ENCODE measurements at places on chromosomes 13 and 19.

DNA sequence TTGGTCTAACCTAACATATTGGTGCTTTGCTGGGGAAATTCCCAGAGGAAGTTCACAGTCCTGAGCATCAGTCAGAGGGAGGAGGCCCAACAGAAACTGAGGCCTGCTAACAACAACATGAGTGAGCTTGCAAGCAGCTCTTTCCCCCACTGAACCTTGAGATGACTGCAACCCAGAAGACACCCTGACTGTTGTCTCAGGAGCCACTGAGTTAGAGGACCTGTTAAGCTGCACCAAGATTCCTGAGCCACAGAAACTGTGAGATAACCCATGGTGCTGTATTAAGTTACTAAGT lies 193.2 kb upstream of the UBL3 start:
- no peak for DNase-seq

DNA sequence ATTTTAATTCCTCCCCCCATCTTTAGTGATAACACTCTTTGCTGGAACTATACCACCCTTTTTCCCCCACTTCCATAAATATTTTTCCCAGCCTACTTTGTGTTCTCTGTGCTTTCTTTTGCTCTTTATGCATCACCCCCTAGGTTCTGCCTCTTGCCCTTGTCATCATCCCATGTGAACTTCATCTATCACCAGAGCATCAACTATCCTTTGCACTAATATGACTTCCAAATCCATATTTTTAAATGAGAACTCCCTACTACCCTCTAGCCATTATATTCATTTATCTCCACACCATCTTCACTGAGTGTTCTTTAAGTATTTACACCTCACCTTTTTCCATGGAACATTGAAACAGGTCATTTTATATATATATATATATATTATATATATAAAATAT lies 452.7 kb downstream of the FOXO1 start:
- DNase-seq: no peak

DNA sequence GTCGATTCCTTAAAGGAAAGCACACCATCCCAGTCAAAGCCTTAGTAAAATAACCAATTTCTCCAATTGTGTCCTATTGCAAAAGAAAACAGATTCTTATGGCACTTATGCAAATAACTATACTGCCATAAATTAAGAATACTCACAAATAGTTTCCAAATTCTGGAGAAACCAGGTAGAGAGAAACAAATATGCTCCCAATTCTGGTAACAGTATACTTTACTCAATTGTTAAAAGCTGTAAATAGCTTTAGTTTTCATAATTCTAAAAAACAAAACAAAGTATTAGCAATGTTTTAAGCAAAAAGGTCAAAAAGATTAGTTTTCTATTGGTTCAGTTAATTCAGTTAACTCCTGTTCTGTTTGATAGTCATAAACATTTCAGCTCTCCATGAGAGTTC lies 18.2 kb upstream of the UBAC2 start:
- DNase-seq: no peak

- DNase-seq: no peak
Observed at GRCh38 chr19:4980838-4981680, 12.1 kb downstream of the KDM4B start.

GRCh38 chr19:30008169-30008568 lies 66.1 kb downstream of the URI1 start:
- no peak for DNase-seq

GRCh38 chr19:6021878-6022569 lies 44.1 kb upstream of the RANBP3 start:
- DNase-seq: peak; percentile 72

- no peak for DNase-seq
Observed at GRCh38 chr13:104592127-104592526, 1525.9 kb upstream of the SLC10A2 start.

- no peak for DNase-seq
Observed at GRCh38 chr13:100722517-100722916, 47.9 kb upstream of the TMTC4 start.

GRCh38 chr19:31290931-31291590 lies 58.2 kb downstream of the TSHZ3 start:
- DNase-seq: no peak

DNA sequence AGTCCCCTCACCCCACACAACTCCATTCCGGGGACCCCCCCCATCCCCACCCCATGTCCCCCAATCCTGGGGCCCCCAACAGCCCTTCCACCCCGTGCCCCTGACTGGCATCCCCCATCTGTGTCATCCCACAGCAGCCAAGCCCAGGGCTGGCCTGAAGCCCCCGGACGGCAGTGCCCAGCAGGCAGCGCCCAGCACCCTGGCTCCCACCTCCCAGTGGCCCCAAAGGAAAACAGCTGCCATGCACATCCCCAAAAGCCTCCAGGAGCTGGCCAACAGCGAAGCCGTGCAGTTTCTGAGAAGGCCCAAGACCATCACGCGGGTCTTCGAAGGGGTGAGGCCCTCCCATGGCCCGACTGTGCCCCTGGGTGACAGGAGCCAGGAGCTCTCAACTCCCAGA lies 1.4 kb downstream of the SYNGR4 start:
- no peak for DNase-seq

GRCh38 chr13:110700641-110701040 lies 5.3 kb downstream of the CARS2 start:
- no peak for DNase-seq

- DNase-seq: no peak
Observed at GRCh38 chr19:2488405-2488941, 12.5 kb downstream of the GADD45B start.

GRCh38 chr13:23087880-23088279 lies 92.9 kb upstream of the SGCG start:
- DNase-seq: no peak

- no peak for DNase-seq
Observed at GRCh38 chr19:17646441-17646840, 41.7 kb downstream of the UNC13A start.

GRCh38 chr13:100875392-100876043 lies 200.9 kb upstream of the TMTC4 start:
- DNase-seq: no peak

DNA sequence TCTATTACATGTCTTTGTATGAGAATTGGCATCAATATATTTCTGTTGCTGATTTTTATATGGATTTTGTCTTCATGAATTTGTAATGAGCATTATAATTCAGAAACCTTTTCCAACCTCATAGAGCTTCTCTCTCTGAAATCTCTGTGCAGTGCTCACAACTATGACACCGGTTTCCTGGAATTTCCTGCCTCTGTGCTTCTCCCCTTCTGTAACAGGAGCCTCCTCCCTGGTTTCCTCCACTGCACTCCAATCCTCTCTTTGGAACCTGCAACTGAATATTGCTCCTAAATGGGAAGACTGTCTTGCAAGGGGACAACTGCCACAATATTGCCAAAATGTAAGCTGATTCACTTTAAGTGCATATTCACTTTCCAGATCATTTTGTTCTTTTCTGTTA lies 1147.9 kb downstream of the UQCRFS1 start:
- DNase-seq: no peak

DNA sequence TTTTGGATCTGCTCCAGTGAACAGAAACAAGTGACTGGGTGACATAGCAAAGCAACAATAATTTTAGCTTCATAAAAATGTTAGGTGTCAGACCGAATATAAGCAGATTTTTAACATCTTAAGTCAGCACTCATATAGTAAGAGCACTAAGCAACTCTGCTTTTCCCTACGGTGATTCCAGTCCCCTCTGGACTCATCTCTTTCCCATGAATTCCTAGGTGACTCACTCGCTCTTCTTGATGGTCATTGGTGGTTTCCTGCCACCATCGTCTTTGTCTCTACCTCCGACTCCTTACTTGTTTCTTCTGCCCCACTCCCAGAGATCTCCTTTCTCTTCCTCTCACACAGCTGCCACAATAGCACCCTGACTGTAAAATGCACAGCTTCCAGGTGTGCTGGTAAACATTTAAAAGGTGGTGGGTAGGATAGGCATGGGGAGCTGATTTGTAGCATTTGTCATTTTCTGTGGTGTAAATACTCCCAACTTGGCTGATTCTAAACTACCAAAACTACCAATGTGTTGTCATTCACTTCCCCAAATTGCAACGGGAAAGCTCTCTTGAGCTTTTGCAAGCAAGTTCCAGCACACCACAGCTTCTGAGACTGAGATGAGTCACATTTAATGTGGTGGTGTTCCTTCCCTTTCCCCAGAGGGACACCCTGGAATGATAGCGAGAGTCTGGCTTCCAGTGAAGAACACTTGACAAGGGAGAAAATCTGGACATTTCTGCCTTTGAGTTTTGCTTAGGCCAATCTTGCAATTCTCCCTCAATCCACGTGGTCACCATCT lies 42.8 kb upstream of the CLDN10 start:
- DNase-seq: no peak

DNA sequence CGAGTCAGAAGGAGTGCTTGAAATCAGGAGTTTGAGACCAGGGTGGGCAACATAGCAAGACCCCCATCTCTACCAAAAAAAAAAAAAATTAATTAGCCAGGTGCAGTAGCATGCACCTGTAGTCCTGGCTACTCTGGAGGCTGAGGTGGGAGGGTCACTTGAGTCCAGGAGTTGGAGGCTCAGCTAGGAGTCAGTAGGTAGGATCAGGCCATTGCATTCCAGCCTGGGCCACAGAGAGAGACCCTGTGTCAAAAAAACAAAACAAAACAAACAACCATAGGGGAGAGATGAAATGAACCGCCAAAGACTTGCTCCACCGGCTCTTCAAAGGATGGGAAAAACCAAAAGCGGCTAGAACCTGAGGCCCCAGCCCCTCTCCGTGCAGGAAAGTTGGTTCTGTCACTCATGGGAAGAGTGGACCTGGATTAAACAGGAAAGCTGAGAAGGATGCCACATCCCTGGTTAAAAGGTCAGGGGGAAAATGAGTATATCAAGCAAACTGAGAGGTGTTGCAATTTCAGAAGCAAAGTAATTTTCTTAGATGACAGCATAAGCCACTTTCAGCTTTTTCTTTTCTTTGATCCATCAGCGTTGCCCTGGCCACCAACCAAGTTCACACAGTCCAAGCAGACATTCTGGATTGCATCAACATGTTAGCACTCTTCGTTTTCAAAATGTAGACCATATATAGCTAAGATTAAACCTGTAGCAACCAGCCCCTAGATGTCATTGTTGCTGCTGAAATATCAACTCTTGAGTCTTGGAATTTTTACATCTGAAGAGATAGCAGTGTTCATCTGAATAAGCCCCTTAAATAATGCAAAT lies 8.9 kb upstream of the ZNF507 start:
- DNase-seq: no peak

DNA sequence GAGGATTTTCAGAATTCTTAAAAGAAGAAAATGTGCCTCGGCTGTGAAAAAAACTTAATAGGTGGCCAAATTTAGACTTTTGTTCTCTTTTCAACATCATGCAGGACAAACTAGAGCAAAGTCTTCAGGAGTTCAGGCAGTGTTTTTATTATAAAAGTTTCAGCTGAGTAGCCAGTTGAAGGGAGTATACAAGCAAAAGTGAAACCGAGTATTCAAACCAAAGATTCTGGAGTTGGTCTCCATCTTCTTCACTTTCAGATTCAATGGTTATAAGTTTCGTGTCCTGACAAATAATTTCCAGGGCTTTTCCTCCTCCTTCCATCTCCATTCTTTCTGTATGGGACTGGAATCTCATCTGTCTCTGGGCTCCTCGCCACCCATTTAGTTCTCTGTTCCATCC lies 379.7 kb downstream of the GPC5 start:
- no peak for DNase-seq

DNA sequence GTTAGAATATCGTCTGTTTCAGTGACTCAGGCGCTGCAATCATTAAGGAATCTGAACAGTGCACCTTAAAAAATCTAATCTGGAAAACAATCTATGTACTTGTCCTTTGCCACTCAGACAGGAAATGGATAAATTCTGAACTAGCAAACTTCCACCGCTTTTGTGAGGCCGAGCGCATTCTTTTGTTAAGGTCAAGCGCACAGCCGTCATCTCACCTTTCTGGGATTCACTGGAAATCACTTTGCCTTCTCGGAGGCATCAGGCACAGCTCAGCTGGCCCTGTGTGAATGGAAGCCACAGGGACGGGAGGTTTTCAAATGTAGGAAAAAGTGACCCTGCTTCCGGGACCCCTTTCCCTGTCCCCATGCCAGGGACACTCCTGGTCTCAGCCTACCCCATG lies 28.2 kb upstream of the SPACA7 start:
- no peak for DNase-seq

DNA sequence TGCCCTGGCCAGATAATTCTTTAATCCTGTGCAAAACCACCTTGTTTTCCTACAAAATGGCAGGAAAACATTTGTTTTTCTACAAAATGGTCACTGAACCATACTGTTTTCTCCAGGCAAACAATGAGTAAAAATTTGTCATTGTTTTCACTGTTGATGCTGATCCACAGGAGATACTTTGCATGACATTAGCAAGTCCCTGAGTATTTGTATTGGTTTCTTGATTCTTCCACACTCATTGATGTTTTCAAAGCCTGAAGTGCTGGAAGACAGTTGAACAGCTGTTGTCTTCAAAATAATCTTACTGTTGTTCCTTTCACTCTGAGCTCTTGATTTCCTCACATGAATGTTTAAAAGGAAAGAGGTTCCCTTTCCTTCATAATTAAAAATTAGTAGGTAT lies 123.1 kb upstream of the HTR2A start:
- DNase-seq: no peak

GRCh38 chr13:87089391-87089790 lies 581.8 kb upstream of the SLITRK5 start:
- no peak for DNase-seq

DNA sequence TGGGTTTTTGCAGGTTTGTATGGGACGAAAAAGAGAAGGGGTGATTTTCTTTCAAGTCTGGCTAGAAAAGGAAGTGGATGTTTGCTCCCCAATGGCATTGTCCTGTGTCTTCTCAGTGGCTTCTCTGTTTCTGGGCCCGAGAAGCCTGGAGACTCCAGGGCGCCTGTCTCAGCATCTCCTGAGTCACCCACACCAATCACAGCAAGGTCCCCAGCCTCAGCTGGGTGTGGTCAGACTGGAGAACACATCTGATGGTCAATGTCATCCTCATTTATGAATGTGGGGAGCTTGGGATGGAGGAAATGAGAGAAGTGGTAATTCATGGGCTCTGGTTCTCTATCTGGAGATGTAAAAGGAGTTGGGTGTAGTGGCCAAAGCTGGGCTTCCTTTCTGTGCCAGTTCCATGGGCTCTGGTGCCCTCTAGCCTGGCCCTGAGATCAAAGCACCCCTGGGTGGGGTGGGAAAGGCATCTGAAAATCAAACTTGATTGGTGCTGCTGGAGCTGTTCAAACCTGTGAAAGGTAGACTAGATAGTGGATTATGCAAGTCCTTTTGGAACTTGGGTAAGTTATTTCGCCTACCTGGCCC lies 13.4 kb downstream of the RASL11A start:
- no peak for DNase-seq

DNA sequence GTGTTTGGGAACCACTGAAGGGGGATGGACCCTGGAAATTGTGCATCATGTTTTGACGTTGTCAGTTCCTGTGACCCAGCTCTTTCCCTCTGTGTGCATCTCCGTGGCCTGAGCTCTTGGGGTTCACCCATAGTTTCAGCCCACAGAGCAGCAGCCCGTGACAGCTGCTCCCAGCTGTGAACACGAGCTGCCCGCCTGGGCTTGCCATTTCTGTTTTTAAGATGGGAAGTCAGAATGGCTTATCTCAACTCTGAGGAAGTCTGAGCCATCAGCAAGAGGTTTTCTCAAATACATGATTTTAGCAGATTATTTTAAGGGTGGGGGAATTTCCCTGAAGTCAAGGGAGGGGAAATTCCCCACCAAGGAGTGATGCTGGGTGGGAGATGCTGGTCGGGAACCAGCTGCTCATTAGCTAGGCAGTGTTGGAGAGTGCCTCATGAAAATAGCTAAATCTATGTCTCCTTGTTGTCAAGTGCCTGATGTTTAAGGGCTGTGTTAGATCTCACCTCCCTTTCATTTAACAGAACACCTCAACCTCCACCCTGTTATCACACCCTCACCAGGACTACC lies 34.8 kb upstream of the C1QTNF9 start:
- DNase-seq: peak; percentile 58

Data from memory B cell (primary cell).